NCI-H1105 treated with DMSO at 0.1 percent for 48 hours (cell line): ENCODE measurements at places on chromosomes 2 and 18.

DNA sequence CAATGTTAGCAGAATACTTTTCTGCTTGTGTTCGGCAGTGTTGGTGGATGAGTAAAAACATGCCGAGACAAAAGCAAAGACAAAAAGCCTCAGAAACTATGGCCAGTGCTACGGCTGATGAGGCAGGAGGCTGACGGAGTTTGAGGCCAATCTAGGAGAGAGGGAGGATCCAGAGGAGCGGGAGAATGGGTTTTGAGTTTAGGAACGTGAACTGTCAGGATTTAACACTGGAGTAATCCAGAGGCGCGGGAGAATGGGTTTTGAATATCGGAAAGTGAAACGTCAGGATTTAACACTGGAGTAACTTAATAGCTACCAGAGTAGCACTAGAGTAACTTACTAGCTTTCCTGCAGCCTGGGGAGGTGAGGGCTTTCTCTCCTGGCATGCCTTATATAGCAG, 37.4 kb downstream of the LYPD6B start:
- no peak for DNase-seq

- DNase-seq, result no peak
These were observed 32.6 kb upstream of the NPC1 start for GRCh38 chr18:23618862-23619387.

GRCh38 chr2:238963161-238963970, 115.5 kb downstream of the TWIST2 start:
- no peak for DNase-seq

DNA sequence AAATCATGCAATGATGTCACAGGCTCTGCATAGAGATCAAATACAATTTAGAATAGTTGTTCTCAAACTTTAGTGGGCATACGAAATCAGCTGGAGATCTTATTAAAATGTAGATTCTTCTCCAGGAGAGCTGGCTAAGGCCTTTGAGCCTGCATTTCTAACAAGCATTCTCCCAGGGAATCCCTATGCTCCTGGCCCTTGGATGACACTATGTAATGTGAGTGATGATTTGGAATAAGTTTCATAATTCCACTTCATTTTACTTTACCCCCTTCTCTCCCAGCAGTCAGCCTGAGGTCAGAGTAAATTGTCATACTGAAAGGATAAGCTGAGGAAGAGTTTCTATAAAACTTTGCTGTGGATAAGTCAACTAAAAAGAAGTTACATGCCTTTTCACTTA, 189.1 kb downstream of the UBE2E3 start:
- DNase-seq, result no peak

DNA sequence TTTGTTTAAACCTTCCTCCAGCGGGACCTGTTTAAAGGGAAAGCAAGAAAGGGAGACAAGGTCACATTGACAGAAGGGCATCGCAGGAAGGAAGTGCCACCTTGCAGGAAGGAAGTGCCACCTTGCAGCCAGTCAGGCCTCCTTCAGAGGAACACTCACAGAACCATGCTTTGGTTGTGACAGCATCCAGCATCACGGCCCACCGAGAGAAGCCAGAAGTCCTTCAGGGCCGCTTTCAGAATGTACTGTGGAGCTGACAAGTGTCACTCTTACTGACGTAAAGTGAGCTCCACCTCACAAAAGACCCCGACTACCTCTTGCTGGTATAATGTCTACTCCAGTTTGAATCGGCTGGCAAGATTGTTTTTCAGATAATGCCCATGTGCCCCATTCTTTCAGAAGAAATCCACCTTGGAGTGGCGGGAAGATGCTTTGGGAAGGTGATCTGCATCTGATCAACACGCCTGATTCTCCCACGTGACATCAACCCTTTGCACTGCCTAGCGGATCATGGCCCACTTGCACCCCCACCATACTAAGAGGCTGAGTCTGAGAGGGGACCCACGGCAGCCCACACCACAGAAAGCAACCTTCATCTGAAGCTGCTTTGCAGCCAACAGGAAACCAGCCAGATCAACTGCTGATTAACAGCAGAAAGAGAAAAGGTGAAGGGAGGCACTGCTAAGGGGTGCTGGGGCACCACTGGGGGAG, 99.8 kb downstream of the UXS1 start:
- no peak for DNase-seq

DNA sequence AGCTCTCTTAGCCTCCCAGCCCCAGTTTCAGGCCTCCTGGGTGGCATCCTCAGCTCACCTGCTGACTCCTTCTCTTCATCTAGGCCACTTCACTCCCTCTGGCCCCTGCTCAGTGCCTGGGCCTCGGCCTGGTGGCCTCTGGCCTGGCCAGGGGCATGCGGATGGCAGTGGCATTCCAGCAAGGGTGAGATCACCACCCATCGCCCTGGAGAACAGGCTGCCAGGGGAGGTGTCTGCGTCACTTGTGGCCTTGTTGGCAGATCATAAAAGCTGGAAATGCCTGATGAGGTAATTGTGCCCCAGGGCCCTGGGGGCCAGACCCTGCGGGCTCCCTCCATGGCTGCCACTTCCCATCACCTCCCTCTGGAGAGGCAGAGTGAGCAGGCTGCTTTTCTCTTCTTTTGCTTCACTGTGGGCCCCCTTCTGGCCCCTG, 72.5 kb upstream of the SMAD2 start:
- DNase-seq, result no peak

DNA sequence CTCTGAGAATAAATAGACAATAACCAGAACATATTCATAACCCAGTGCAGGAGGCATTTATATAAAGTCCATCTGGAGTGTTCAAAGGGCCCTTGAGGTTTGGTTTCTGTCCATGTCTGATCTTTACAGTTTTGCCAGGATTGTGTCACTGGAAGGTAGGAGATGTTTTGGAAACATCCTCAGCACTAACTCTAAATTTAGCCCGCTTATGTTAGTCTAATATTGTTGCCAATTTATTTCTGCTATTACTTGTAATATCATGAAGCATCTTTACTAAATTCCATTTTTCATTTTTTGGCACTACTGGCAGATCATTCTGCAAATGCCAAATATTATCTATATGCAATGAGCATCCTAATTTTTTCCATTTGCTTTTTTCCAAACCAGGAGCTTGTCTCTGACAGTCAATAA, 22.4 kb upstream of the REV1 start:
- no peak for DNase-seq

DNA sequence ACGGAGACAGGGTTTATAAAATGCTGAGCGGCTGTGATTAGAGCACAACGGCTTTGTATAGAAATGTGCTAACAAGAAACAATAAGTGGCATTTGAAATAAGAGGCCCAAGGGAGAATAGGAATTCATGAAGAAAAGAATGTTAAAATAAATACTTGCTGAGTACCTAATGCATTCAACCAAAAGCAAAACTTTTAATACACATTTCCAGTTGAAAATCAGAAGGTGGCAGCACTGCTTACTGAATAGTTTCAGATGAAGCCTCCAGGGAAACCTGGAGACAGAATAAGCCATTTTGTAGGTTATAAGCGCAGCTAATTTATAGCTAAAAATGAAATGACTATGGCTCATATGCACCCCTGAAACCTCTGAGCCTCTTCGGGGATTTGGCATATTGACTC, 286.6 kb downstream of the DPP10 start:
- no peak for DNase-seq

GRCh38 chr18:75638776-75639471, 211.4 kb upstream of the SMIM21 start:
- DNase-seq, result peak; percentile 25

- DNase-seq, result no peak
These were observed 48.1 kb downstream of the COBLL1 start for GRCh38 chr2:164793529-164793928.

DNA sequence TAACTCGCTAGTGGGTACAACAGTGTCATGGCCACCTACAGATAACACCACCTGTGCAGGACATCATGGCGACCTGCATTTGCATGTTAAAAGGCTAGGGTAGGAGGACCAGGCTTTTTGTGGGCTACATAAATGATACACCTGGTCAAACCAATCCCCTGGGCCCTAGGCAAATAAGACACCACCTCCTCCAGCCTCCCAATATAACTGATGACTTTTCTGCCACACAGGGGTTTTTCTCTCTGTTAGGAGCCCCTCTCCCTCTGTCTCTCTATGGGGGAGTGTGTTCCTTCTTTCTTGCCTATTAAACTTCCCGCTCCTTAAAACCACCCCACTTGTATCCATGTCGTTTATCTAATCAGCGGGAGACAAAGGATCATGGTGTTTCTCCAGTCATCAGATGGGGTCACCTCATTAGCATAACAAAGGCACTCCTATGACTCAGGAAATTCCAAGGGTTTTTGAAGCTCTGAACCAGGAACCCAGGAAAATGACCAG, 10.8 kb upstream of the BUB1 start:
- no peak for DNase-seq

GRCh38 chr2:75134860-75135259, 64.5 kb downstream of the TACR1 start:
- DNase-seq, result no peak

- no peak for DNase-seq
These were observed 53.1 kb upstream of the KCNG2 start for GRCh38 chr18:79744625-79745024.

DNA sequence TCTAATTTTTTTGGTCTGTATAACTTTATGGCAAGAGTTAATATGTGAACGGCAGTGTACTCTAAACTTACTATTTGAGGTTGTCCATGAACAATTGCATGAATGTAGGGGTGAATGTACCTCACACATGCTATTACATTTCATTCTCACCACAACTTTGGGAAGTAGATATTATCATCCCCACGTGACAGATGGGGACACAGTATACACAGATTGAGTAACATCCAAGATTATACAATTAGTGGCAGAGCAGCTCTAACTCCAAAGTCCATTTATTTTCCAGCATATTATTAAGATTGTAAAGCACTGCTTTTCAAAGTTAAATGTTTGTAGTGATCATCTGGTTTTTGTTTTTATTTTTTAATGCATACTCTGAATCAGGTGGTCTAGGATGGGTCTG, 622.1 kb upstream of the ZEB2 start:
- no peak for DNase-seq

- DNase-seq, result no peak
These were observed 58.7 kb downstream of the SLC25A12 start for GRCh38 chr2:171835386-171835785.

- DNase-seq, result no peak
These were observed 187.1 kb downstream of the GULP1 start for GRCh38 chr2:188478724-188479123.

- DNase-seq, result no peak
These were observed 186.3 kb downstream of the RIT2 start for GRCh38 chr18:42929181-42929580.

DNA sequence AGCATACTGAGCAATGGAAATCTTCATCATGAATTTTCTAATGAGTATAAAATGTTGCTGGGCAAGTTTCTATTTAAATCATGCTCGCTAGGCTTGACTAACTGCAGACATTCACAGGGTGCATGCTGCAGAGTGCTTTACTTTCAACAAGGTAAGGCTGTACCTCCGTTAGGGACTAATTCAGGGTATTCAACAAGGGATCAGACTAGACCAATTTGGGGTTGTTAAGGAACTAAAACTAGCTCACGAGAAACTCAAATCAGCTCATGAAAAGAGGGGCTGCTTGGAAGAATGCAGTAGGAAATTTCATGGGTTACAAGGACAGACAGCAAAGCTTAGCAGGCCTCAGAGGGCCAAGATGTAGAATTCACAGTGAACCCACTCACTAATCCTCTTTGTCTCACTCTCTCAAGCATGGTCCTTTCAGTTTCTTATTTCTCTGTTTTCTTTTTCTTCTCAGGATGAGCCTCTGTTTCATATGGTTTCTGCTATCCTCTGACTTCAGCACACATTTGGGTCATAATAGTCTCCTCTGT, 2.2 kb downstream of the MYO3B start:
- DNase-seq, result no peak

DNA sequence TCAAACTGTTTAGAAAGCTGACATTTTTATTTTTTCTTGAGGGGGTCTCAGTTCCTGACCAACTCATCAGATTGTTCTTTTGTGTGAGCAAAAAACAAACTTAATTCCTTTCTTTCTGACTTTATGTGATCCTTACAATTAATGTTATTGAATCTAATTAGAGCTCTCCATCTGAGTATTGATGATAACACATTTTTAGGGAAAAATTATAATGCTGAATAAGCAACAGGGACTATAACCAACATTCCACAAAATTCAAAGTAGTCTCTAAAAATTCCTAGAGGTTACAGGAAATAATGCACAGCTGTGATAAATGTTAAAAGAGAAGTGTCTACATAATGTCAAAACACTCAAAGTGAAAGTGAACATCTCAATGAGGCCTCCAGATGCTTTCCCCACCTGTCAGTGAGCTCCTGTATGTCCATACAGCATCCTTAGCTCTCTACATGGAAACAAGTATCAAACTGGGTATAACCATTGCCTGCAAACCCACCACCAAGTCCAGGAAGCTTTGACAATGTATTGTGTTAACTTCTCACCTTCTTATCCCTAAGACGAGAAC, 786.0 kb upstream of the SLC39A10 start:
- DNase-seq, result no peak

GRCh38 chr2:31335921-31336585, 78.5 kb downstream of the XDH start:
- no peak for DNase-seq

DNA sequence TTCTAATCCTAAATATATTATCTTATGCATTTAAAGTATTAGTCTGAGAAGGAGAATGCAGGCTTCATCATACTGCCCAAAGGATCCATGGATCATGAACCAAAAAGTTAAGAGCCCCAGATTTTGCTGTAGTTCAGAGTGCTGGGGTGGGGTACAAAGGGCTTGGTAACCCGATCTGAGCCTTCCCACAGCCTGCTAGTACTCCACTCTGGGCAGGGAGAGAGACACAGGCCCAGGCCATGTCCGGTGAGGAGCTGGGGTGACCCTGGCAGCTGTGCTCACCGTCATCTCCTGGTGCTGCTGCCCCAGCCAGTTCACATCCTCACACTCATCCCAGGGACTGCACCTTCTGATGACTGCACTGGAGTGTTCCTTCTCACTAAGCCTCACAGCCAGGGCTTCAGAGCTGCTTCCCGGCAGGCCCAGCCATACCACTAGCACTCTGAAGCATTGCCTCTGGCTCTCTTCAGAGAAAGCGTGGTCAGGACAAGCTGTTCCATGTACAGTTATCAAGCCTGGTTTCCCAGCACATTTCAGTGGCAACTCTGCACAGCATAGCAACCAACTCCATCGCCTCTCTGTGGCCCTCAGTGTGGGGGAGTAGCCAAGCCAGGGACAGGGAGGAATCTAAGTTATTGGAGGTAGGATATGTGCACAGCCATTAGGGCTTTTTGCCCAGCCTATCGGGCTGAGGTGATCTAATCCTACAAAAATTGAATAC, 189.0 kb upstream of the CTAGE1 start:
- DNase-seq, result no peak

DNA sequence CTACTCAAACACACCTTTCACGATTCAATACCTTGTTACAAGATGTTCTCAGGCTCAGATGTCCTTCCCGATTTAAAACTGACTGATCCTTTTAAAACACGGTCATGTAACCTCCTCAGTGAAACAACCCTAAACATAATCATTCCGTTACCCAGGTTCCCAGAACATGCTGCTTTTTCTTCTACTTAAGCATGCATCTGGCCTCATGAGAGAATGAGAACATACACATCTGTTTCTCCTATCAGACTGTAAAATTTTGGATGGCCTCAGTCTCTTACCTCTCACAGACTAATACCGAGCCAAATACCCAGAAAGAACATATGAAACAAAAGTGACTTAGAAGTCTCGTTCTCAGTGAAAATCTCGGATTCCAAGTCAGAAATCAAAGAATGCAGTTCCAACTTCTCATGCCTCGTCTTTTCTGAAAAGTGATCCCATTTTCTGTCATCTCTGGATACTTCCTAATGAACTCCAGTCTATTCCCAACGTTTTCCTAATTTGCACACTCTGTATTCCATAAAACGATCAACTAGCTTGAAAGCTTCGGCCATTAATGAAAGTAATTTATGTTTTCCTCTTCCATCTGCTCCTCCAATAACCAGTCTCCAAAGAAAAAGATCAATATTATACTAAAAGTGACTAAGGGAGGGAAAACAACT, 919 bp downstream of the SF3B1 start:
- DNase-seq, result no peak
